ENCODE measurements at places on chromosomes 2 and 18.

DNA sequence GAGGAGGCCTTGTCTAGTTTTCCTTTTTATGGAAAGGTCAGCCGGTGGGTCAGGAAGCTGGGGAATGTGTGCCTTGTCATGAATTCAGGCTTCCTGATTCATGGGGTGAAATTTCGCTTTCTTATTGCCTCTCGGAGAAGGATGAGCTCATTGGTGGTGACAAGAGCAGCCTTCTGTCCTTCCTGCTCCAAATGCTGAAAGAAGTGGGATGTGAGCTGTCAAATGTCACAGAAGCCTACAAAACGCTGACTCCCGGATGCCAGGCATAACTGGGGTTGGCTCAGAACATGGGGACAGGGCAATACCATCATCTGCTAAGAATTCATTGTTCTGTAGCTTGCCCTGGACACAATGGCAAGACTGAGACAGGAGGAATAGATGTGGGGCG lies 55.8 kb upstream of the FAM136A start:
- DNase-seq = no peak

DNA sequence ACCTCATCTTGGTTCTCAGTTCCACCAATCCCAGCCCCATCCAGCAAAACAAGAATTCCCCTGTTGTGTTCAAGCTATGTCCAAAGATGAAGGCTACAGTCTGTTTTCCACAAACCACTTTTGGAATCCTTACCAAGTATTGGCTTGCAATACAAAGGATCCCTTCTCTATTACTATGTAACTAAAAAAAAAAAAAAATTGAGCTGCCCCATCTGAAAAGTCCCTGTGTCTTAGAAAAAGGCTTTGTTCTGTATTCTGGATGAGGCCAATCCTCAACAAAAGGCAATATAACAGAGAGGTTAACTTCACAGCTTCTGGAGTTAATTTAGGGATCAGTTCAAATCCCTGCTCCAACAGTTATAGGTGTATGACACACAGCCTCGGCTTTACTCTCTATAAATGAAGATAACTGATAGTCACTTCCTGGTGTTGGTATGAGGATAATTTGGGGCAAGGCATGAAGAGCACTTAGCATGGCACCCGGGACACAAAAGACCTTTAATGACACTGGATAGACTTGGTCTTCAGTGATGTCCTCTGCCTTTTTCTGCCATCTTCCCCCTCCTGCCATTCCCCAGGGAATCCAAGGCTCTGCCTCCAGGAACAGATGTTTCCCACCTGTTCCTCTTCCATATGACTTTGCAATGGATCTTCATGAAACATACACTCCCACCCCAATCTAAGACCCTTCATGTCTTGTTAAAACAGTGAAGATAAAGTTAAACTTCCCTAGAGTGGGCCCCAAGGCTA lies 61.2 kb upstream of the ATL2 start:
- no peak for DNase-seq

GRCh38 chr18:60893355-60894097 lies 439.7 kb upstream of the CDH20 start:
- DNase-seq = no peak

- no peak for DNase-seq
These were observed 201.5 kb downstream of the PPP1R1C start for GRCh38 chr2:182187130-182187529.

- no peak for DNase-seq
These were observed 226.4 kb upstream of the CXCR4 start for GRCh38 chr2:136344339-136344738.

DNA sequence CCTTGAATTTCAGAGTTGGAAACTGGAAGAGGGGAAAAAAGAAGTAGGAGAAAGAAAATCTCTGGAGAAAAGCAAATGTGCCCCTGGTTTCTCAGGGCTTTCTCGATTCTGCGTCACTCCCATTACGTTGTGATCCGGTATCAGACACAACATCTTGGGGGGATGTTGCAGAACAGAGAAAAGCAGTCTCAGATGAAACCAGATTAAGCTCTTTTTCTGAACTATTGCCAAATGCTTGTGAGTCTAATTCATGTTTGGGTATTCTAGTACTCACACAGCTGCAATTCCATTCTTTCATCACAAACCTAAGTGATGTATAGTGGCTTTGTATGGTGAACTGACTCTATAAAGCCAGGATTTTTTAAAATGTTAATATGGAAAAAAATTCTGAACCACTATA lies 233.2 kb downstream of the TCF4 start:
- no peak for DNase-seq

Data from DND-41 (cell line).